Mesothelial cell of epicardium (in vitro differentiated cells): ENCODE measurements at places on chromosomes 4 and X. TPM values are rescaled to one million over a fixed set of nuclear protein-coding genes. Genes with fewer than 3 reads are reported as not detected.

- peaks cover 4% of the 10 kb centered on the region for H3K4me1 ChIP-seq
- DNase-seq = no peak
- H3K27me3 ChIP-seq = peaks cover 31% of the 10 kb centered on the region
- H3K36me3 ChIP-seq = no peaks in the 10 kb centered on the region
- H3K4me3 ChIP-seq = no peak overlapping the region
- no peak overlapping the region for H3K27ac ChIP-seq
These were observed 116.4 kb upstream of the LSM6 start for GRCh38 chr4:146059151-146059550.

FGF5 gene
- total RNA-seq = 0.07 to 0.09 TPM (median 0.07 TPM) in 3 replicates

DNA sequence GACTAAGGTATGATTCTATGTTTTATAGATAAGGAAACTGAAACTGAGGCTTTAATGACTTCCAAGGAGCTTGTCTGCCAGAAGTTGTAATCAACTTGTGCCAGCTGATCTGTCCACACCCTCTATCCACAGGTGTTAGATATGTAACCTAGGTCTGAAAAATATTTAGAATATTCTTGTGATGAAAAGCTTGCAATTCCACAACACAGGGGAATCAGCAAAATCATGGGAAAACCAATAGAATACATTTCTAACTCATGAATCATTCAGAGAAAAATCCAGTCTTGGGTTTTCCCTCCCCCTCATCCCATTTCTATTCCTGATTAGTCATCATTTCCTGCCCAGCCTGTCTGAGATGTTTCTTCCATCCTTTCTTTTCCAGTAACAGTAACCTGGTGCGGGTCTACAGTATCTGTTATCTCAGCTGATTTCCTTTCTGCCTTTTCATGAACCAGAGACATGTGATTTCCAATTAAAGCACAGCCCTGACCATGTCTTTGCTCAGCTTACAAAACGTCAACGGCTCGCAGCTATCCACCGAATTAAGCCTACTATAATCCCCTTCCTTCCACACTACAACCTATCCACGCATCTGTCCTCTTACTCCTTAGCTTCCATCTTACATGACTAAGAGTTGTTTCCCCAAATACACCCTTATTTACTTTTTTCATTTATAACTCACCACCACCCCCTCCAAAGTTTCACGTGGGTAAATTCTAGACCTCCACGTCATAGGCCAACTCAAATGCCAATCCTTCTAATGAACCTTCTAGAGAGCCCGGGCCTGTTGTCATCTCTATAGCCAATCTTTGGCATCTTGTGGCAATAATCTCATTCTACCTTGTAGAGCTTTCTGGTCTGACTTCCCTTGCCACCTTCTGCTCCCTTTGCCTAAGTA is 961 bp upstream of the NOCT start:
- peaks cover 37% of the 10 kb centered on the region for H3K4me1 ChIP-seq
- no peaks in the 10 kb centered on the region for H3K27me3 ChIP-seq
- no peaks in the 10 kb centered on the region for H3K36me3 ChIP-seq

DNA sequence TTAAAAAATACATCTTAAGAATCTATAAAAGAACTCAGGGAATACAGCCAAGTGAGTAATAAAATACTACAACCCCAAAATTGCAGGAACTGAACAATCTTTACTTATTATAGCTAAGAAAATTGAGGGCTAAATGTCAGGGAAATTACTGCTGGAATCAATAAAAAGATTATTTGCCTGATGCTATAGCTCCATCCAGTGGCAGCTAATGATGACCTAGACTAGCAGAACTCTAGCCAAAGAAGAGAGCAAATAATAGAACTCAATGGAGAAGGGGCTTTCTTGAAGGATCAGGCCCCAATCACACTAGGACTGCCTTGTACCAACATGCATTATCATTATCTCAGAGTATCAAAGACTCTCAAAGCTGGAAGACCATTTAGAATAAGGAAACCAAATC is 85.0 kb upstream of the FAM241A start:
- H3K27me3 ChIP-seq = no peaks in the 10 kb centered on the region
- no peak overlapping the region for H3K4me3 ChIP-seq
- no peak overlapping the region for H3K27ac ChIP-seq
- DNase-seq = no peak
- no peaks in the 10 kb centered on the region for H3K36me3 ChIP-seq

GRCh38 chrX:29872831-29873230 is 342.5 kb upstream of the MAGEB2 start:
- H3K27me3 ChIP-seq = no peaks in the 10 kb centered on the region
- no peak overlapping the region for H3K4me3 ChIP-seq
- no peaks in the 10 kb centered on the region for H3K36me3 ChIP-seq
- no peaks in the 10 kb centered on the region for H3K4me1 ChIP-seq

DNA sequence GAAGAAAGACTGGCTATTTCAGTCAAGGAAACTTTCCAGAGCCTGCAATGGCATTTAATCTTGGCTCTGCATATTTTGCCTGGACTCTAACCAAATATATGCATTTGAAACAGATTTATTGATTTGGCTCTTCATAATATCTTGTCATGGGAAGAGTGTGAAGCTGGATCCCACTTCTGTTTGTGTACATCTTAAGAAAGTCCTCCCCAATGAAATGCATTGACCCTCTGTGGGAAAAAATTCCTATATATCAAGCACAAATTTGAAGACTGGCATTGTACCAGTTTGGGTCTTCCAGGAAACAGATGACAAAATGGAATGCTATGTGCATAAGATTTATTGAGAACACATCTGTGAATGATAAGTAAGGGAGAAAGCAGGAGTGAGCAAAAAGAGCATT is 897.3 kb upstream of the TENM3 start:
- no peak overlapping the region for H3K4me3 ChIP-seq
- no peak overlapping the region for H3K27ac ChIP-seq
- peaks cover 20% of the 10 kb centered on the region for H3K4me1 ChIP-seq
- DNase-seq = no peak
